Activated CD4-positive, CD25-positive, alpha-beta regulatory T cell treated with anti-CD3 and anti-CD28 coated beads, Interleukin-2, amount 50 U/mL, for 16 hours (primary cell): ENCODE measurements at places on chromosomes 6 and 20.

- DNase-seq, result no peak
These were observed 30.6 kb upstream of the PRDM1 start for GRCh38 chr6:106055489-106055888.

DNA sequence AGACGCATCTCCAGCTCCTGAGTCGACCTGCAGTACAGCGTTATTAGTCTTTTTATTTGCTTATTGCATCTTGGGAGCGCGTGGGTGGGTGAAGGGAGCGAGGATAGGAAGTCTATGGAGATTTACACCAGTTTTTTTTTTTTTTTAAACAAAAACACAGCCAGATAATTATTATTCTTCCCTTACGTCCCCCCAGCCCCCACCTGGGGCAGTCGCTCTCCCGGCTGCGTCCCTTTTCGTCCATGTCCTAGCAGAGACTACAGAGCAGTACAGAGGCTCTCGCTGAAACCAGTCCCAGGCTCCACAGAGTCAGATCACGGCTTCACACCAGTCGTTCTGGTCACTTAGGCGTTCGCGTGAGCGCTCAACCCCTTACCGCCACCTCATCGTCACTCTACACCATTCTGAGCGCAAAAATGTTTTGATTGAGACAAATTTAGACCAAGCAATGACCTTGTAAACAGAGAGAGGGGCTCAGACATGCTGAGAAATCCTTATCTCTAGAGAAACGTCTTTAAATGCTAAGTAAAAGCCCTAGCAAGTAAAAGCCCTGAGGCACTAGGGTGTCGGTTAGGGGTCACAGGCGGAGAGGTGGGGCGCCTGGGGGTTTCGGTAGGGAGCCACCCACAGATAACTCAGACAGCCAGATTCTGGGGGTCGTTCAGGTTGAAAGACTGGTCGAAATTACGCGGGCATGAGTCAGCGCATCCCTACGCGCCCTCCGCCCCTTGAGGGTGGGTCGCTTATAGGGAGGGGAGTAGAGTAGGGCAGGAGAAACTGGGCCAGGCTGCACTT is 975 bp upstream of the PPT2 start:
- DNase-seq, result no peak

DNA sequence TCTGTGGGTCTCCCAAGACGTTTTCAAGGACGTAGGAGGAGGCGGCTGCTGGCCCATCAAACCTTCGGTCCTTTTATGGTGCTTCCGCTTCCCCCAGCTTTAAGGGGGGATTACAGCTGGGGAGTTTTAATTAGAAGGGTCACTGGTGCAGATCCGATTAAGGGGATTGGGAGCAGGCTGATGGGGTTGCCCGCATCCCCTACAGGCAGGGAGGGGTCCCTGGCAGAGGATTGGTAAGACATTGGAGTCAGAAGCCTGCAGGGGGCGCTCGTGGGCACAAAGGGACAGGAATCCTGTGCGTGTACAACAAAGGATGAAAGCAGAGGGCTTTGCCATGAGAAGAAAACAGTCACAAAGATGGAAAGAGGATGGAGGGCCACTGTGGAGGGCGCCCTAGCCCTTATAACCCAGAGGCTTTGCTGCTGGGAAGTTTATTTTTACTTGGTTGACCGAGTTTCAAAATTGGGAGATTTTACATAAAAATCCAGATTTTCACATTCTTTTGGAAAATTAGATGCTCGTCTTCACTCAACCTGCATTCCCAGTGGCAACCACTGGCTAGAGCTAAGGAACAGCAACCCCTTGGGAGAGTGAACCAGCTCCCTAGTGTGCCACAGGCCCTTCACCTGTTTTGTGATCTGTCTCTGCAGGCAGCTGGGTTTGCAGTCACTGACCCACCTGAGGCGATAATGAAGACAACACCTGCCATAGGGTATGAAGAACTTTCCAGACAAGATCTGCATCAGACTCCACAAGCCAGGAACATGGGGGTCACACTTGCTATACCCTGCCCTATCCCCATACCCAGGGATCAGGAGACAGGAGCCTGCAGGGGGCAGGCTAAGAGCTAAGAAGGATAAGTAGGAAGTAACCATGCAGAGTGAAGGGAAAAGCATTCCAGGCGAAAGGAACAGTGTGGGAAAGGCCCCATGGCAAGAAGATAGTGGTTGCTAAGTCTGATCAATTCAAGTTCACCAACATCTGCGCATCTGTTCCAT is 97.7 kb downstream of the KCNB1 start:
- DNase-seq, result peak; percentile 22

GRCh38 chr6:162683135-162683534 is 44.4 kb downstream of the PRKN start:
- DNase-seq, result no peak

DNA sequence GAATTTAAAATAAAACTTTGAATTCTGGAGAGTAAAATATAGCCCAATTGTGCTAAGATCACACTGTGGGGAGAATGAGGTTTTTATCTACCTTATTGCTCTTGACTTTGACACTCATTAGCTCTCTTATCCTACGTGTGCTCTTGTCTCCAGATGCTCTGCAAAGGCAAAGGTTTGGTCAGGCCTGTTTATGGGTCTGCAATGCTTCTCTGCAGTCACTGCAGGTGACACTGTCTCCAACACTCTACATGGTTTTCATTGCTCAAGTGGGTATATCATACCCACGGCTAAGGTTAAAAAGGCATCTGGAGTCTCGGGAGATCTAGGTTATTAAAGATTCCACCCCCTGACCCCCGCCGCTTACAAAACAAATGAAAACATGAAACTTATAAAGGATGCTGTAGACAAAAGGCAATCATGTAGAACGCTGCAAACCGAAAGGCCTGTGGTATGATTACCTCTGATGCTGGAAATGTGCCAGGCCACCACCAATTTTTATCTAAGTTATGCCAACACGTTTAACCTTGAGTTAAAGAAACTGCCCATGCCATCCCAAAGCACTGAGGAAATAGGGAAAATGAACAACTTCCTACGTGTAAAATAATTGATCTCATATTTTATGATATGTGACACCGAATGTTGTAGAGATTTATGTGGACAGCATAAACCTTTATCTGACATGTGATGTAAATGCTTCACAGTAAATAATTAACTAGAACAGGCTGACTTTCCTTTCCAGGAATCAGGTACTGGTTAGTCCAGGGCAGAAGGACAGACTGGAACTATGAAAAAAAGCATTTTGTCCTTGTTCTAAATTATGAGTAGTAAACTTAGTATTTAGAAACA is 238.2 kb upstream of the NOX3 start:
- DNase-seq, result no peak

DNA sequence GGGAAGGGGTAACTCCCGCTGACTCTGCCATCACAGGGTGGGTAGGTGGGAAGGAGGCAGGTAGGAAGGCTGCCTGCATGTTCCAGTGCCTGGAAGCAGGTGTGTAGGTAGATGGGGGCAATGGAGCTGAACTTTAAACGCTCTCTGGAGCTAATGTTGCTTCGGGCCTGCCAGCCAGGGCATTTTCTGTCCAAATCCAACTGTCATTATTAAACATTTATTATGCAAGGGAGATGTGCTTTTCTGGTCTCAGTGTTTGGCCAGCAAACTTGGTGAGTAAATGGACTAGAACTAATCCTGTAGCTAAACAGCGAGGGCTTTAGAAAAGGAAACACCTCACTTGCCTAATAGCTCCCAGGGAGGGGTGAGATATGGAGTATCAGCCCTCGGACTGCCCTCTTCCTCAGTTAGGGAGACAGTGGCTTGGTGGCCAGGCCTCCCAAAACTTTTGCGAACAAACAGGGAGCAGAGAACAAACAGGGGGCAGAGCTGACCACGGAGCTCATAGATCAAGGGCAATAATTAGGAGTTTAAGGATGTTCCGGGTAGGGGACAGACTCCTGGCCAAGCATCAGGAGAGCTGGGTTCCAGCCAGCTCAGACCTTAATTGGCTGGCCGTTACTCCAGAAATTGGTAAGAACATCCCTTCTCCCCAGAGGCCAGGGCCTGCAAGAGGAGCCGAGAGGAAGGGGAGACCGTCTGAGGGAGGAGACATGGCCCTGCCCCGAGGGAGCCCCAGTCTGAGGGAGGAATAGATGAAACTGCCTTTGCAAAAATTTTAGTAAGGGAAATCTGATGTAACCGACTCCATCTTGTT is 131.1 kb downstream of the VEGFA start:
- DNase-seq, result no peak

- DNase-seq, result no peak
These were observed 21.0 kb upstream of the RIN2 start for GRCh38 chr20:19737025-19737424.

- DNase-seq, result no peak
These were observed 55.2 kb downstream of the TGM2 start for GRCh38 chr20:38109591-38110524.

DNA sequence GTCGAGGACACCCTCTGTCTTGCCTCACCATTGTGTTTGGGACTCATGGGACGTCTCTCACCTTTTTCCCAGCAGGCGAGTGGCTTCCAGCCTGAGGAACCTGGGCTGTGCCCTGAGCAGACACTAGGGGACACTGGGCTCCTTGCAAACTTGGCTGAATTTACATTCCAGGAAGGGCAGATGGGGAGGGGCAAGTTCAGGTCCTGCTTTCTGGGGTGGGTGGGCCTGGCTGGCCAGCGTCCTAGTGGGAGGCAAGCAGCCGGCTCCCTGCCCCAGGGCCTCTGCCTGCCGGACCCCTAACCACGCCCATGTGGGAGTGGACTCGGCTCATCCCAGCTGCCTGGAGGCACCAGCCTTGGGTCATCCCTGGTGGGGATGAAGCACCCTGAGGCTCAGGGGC is 48.2 kb upstream of the MLN start:
- no peak for DNase-seq

- no peak for DNase-seq
These were observed 36.5 kb downstream of the TGM6 start for GRCh38 chr20:2417213-2417541.

GRCh38 chr20:50163570-50164317 is 10.2 kb upstream of the PEDS1 start:
- DNase-seq, result no peak

GRCh38 chr20:48080583-48080982 is 295.3 kb upstream of the SULF2 start:
- no peak for DNase-seq

GRCh38 chr20:7389216-7389615 is 551.0 kb downstream of the HAO1 start:
- no peak for DNase-seq

GRCh38 chr6:132219901-132220300 is 181.4 kb downstream of the MOXD1 start:
- DNase-seq, result no peak

GRCh38 chr6:6556738-6557503 is 31.6 kb upstream of the LY86 start:
- DNase-seq, result no peak

GRCh38 chr6:75691012-75691411 is 58.0 kb upstream of the MYO6 start:
- DNase-seq, result no peak

- no peak for DNase-seq
These were observed 20.3 kb downstream of the ZMYND8 start for GRCh38 chr20:47336129-47336754.

- DNase-seq, result peak; percentile 29
These were observed 706 bp downstream of the ZNF184 start for GRCh38 chr6:27472182-27472616.

DNA sequence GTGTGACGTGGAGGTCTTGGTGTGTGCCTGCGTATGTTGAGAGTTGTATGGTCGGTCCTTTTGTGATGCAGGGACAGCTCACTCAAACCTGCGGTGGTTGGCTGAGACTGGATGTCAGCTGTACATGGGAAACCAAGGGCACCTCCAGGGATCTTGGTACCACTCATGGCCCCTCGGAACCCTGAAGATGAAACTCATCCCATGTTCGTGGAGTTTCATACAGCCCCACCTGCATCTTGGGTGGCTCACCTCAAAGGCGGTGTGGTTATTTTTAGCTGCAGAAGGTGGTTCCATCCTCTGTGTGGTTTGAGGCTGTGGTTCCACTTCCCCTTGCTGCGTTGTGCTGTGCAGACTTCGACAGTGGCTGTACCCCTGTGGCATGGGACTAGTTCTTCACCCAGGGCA is 52.6 kb upstream of the SLC22A1 start:
- DNase-seq, result no peak

DNA sequence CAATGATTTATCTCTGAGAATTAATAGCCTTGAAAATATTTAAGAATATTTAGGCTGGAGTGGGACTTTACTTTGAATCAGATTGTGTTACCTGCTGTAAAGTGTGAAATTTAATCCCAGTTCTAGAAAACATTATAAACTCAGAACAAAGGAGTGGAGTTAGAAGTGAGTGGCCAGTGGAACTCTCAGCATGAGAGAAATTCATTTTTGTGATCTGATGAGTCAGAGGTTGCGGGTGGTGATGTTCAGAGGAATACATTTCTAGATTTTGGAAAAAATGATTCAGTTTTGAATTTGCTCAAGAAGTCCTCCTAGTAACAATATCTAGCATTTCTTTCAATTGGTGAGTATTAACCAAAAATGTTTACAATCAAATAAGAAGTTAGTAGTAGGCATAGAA is 167.5 kb downstream of the ZFAND3 start:
- DNase-seq, result no peak

DNA sequence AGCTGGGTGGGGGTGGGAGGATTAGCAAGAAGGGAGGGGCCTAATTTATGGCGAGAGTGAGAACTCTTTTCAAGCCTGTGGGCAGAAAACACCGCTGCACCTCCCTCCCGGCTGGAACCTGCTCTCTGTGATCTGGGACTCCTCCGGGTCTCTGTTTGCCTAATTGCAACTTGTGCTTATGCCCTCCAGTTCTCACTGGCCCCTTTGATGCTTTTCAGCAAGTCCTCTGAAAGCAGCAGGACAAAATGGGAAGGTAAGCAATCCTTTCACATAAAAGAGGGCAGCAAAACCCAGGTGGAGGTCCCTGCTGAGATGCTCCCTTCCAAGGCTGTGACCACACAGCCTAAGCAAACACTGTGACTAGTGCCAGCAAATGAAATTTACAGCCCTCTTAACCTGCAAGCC is 523.0 kb upstream of the FLRT3 start:
- no peak for DNase-seq

GRCh38 chr20:1467082-1467354 is 369 bp upstream of the NSFL1C start:
- no peak for DNase-seq

DNA sequence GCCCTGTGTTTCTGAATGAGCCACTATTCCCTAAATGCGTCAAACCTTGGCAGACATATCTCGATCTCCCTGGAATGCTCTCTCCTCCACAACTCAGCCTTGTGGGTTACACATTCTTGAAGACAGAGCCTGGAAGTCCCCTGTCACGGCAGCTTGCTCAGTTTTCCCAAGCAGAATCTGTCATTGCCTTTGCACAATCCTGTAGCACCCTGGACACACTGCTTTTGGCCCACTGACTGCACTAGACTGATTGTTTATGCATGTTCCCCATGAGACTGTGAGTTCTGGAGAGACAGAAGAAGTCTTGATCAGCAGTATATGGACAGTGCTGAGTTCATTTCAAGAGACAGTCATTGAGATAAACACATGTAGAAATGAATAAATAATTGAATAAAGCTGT is 406.7 kb downstream of the CD83 start:
- DNase-seq, result no peak
